Vein endothelial cell (primary cell): ENCODE measurements at places on chromosomes 7 and 10. TPM values are rescaled to one million over a fixed set of nuclear protein-coding genes. Genes with fewer than 3 reads are reported as not detected.

Gene CCDC146
- 0.67 and 1.6 TPM in 2 replicates for total RNA-seq

Gene NPY
- total RNA-seq: not detected in 2 replicates

Gene LRRN3
- total RNA-seq: under 0.01 TPM in 1 of 2 replicates, not detected in the other

Gene PNLIPRP1
- not detected in 2 replicates for total RNA-seq

Gene CLEC5A
- total RNA-seq: not detected in 2 replicates
